ENCODE measurements at places on chromosomes 11 and 22.

DNA sequence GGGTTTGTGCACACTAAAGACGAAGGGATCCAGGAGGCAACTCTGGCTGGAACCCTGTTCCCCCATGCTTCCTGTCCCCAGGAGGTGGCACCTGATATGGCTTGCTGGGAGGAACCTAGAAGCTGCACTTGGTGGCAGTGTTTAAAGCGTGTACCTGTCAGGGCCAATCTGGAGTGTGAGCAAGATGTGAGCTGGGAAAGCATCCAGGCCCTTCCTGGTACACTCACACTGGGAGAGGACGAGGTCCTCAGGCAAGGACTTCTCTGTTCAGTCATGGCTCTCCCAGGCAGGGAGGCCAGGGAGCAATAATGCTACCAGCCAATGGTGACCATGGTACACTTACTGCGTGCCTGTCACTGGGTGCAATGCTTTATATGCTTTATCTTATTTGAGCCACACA is 130.7 kb upstream of the NECTIN1 start:
- no peak for DNase-seq

- peak; percentile 77 for DNase-seq
Measured at GRCh38 chr11:128725630-128726319, 31.9 kb downstream of the FLI1 start.

DNA sequence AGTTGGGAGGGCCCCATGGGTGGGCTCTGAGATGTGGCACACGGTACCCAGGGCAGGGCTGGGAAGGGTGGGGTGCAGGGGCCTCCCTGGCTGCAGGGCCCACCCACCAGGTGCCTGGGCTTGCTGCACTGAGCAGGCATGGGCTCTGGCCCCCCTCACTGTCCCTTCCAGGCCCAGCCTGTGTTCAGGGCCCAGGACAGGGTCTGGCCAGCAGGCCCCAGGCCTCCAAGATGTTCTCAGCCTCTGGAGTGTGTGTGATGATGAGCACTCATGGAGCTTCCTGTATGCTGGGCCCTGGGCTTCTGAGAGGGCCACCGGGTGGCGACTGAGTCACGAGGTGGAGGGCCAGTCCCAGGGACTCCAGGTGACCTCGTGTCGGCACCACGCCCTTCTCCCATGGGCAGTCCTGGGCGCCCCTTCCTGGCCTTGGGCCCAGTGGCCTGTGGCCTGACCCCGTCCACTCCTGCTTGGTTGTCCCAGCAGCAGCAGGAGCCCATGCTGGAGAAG is 55.9 kb upstream of the CCDC188 start:
- no peak for DNase-seq

DNA sequence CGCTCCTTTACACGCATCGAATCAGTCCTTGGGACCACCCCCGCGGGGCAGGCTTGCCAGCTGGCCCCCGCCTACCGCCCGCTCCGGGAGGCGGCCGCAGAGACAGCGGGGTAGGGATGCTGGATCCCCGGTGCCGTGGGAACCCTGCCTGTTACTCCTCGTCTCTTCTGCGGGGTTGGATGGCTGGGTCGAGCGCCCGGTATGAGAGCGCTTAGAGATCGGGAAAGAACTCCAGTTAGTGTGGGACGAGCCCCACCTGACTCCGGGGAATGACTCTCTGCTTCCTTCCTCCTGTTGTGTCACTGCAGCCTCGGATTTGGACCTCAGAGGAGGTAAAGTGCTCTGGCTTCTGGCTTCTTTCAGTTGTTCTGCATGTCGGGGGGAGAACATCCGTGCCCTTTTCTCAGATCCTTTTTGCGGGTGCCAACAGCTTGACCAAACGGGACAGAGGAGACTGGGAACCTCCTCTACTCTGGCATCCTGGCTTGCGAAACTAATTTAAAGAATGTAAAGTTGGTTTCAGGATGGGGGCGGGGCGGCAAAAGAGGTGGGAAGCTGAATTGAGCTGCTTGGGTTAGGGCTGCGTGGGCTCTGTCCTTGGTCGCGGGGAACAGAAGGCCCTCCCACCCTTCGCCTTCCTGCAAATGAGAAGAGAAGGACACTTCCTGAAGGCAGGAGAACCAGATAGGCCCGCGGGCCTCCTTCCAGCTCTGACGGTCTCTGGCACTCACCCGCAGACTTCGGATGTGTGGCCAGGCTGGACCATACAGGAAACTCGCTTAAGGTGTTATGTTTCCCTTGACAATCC is 938 bp downstream of the LAYN start:
- peak; percentile 45 for DNase-seq

DNA sequence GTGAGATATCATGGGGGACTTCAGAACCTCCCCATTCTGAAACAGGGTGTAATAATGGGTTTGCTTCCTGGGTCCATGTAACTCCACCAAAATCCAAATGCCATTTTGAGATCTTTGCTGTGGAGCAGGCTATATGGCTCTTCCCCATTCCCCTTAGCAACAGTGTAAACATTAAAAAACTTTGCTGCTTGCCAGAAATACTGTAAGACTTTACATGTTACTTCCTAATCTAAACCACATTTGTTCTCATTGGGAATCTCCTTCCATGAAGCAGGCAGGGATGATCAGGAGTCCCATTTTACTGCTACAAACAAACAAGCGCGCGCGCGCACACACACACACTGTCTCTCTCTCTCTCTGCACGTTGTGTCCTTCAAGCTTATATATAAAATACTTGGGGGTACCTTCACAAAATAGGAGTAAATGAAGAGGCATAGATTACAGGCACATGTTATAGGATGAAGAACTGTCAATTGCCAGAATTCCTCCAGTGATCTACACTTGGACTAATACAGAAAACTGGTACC is 86.5 kb downstream of the ANO3 start:
- no peak for DNase-seq

DNA sequence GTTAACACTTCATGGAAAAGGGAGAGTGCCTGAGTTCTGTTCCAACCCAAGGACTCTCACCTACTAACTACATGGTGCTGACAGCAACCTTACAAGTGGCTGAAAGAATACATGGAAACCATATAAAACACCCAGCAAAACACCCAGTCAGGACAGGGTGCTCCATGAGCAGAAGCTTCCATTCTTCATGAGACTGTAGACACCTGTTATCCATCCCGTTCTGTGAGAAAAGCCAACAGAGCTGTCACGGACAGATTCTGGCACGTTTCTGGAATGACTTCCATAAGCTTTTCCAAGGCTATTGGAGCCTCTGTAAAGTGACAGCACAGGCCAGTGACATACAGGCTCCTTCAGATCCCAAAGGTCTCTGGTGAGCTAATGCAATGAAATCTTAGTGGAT is 23.2 kb downstream of the PRR14L start:
- no peak for DNase-seq

DNA sequence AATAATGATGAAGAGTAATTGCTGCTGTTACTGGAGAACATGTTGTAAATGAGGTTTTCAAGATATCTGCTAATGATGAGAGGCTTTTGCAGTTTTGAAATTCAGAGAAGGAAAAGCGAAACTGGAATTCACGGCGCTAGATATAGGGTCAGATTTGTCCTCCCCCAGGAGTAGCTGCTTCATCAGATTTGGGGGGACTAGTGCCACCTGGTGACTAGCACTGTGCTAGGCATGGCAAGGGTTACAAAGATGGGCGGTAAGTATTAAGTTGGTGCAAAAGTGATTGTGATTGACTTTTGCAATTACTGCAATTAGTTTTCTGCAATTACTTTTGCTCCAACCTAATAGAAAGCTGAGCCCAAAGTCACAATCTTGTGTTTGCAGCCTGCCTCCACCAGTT is 879.9 kb upstream of the TENM4 start:
- DNase-seq: no peak

- no peak for DNase-seq
Measured at GRCh38 chr11:116062490-116063171, 558.4 kb upstream of the CADM1 start.

- no peak for DNase-seq
Measured at GRCh38 chr22:30036656-30037055, 43.6 kb upstream of the HORMAD2 start.

DNA sequence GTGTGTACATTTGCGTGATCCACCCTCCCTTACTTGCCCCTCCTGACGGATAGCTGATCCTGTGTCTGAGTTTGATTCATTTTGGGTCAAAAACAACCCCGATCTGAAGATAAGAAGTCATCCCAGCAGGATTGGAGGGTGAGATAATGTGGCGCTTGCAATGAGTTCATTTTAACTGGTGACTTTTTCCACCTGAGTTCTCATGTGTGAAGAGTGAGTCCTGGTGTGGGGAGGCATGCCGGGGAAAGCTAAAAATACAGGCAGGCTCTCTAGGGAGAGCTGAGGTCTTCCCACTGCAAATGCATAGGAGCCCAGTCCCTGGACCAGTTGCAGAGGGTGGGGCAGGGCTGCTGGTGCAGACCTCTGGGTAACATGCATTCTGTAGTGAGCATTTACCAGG is 35.7 kb upstream of the ELF5 start:
- DNase-seq: no peak

DNA sequence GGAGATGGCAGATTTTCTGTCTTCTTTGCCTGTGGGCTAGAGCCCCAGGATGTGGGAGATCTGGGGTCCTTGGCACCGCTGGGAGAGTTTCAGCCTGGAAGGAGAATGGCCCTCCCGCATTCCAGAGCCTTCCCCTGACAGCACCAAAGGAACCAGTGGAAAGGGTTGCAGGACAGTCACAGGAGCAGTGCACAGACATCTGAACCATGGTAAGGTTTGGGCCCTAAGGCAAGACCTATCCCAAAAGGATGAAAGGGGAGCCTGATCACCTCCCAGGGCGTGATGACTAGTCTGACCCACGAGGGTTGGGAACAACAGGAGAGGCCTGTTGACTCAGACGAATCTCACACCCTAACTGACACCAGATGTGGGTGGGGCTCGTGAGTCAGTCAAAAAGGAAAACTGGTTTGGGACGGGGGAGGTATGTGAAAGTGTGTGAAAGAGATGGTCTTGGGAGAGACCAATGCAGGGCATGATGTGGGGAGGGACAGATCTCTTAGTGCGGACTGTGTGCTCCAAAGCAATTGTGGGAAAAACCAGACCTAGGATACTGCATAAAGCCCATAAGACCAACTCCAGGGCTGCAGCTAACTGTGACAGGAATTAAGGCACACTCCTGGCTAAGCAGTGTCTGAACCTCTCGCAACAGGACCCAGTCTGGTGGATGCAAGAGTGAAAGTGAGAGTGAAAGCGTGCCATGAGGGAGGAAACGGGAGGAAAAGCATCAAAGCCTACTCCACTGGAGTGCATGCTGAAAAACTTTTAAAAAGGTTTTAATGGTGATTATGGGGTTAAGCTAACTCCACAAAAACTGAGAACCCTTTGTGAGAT is 39.1 kb upstream of the GLYAT start:
- DNase-seq: no peak

DNA sequence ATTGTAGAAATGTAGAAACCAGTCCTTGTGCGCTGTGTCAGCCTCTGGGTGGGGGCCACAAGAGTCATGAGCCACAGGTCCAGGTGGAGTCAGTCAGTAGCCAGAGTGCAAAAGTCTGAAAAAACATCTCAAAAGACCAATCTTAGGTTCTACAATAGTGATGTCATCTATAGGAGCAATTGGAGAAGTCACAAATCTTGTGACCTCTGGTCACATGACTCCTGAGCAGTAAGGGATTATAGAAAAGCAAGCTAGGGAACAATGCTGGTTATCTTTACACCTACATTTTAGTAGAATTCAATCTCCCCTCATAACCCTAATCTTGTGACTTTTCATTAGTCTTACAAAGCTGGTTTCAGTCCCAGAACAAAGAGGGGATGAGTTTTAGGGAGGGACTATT is 82.7 kb downstream of the CCDC83 start:
- no peak for DNase-seq

GRCh38 chr11:8806974-8807373 is 104.0 kb upstream of the AKIP1 start:
- DNase-seq: no peak

- no peak for DNase-seq
Measured at GRCh38 chr11:23932485-23932898, 564.4 kb upstream of the LUZP2 start.

- DNase-seq: no peak
Measured at GRCh38 chr11:108926841-108927577, 262.1 kb downstream of the DDX10 start.

GRCh38 chr11:65498042-65498726 is 661 bp upstream of the MALAT1 start:
- DNase-seq: peak; percentile 76

- no peak for DNase-seq
Measured at GRCh38 chr11:1875093-1875850, 16.4 kb downstream of the PRR33 start.

- no peak for DNase-seq
Measured at GRCh38 chr22:49300951-49301397, 526.7 kb downstream of the BRD1 start.

All from KBM-7 (cell line).